MV-4-11 (cell line): ENCODE measurements at places on chromosomes 7 and 10.

DNA sequence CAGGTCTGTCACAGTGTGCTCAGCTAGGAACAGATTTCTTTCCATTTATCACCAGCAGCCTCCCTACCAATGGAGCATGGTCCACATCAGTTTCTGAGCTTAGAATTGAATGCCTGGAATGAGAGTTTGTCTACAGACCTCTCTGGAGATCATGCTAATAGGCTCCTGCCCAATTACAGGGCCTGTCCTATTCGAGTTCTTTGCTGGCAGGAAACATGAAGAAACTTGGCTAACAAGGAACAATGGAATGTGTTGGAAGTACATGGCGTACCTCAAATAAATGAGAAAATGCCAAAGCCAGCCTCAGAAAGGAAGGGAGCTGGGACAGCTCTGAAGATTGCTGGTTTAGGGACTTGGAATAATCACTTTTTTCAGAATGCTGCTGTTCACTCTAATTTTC is 186.0 kb upstream of the AKR1E2 start:
- DNase-seq, result no peak

- DNase-seq, result no peak
Measured at GRCh38 chr7:56046721-56047445, 4.4 kb downstream of the PSPH start.

DNA sequence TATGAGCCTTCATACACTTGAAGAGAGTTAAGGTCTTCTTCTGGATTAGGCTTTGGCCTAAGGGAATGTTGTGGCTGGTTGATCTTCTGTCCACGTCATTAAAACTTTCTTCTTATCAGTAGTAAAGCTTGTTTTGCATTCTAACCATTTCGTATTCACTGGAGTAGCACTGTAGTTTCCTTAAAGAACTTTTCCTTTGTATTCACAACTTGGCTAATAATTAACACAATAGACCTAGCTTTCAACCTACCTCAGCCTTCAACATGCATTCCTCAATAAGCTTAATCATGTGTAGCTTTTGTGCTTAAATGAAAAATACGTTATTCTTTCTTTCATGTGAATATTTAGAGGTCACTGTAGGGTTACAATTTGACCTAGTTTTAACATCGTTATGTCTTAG is 42.8 kb downstream of the AKR1C8 start:
- no peak for DNase-seq

GRCh38 chr7:139752148-139752547 is 25.6 kb downstream of the HIPK2 start:
- DNase-seq, result no peak

DNA sequence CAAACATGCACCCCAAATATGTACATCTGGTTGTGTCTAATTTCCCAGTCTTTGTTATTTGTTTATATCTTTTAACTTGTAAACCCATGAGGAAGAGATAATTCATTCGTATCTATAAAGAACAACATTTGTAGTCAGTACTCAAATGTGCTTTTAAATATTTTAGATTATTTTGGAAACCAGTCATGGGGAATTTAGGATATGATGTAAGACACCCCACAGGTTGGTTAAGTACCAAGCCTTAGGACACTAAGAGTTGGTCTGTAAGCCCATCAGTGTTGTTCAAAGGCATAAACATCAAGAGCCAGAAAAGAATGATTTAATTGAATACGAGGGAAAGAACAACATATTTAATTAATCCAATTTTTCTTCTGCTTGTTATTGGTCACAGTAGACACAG is 421.1 kb upstream of the SEMA3C start:
- DNase-seq, result no peak

GRCh38 chr7:124603066-124603465 is 162.5 kb downstream of the GPR37 start:
- DNase-seq, result no peak

DNA sequence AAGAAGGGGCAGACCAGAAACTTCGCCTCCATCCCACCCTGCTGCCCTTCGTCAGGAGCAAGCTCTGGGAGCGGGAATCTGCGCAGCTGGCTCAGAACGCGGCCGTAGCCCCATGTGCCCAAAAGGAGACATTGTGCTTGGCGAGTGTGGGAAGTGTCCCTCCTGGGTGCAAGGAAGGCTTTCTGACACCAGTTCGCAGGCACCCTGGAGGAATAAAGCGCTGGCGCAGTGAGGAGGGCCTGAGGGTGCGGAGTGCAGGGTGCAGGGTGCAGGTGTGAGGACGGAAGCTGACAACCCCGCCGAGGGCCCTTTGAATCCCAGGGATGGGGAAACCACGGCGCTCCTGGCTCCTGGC is 811 bp downstream of the SLIT1 start:
- no peak for DNase-seq

DNA sequence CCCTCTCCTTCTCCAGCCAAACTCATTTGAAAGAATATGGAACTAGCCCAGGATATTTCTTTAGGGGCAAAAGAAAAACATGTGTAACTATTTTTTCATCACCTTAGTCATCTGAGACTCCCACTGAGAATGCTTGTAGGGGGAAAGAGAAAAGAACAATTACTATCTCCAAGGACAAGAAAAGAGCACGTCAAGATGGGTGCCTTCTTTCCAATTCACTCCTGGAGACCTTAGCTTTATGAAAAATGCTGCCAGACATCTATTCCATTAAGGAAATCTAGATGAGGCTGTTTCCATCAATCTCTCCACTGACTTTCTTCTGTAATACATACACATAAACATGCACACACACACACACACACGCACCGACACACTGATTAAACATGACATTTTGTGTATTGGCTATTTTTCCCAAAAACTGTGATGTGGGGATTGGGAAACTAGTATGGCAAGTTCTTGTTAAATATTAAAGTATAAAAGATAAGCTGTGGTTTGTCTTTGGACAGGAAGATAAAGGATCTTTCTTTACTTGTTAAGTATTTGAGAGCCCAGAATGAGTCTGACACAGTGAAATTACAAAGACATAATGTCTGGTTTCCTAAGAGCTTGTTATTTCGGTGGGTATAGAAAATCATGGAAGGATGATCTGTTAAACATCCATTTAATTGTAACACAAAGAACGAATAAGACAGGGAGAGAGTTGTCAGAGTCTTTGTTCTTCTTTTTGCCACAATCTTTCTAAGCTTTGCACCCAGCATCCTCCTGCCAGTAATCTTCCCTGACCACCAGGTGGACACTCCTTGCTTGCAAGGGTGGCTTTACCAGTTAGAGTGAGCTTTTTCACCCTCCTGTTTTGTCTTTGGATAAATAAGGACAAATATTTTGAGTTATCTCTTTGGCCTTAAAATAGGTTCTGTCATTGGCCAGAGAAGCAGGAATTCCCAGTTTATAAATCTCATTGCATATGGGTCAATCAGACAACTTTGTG is 177.3 kb upstream of the TMEM72 start:
- DNase-seq, result no peak

GRCh38 chr10:95474228-95475002 is 86.8 kb downstream of the SORBS1 start:
- no peak for DNase-seq
